ENCODE measurements at places on chromosomes 4 and X.

GRCh38 chr4:168695288-168695687 is 198.4 kb downstream of the PALLD start:
- DNase-seq: no peak

GRCh38 chrX:130556951-130557350 is 155.2 kb downstream of the RBMX2 start:
- no peak for DNase-seq

DNA sequence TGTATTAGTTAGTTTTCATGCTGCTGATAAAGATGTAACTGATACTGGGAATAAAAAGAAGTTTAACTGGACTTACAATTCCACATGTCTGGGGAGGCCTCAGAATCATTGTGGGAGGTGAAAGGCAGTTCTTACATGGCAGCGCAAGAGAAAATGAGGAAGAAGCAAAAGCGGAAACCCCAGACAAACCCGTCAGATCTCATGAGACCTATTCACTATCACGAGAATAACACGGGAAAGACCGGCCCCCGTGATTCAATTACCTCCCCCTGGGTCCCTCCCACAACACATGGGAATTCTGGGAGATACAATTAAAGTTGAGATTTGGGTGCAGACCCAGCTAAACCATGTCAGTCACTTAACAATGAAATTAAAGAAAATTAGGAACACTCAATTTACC is 499.1 kb downstream of the FSTL5 start:
- DNase-seq: no peak

DNA sequence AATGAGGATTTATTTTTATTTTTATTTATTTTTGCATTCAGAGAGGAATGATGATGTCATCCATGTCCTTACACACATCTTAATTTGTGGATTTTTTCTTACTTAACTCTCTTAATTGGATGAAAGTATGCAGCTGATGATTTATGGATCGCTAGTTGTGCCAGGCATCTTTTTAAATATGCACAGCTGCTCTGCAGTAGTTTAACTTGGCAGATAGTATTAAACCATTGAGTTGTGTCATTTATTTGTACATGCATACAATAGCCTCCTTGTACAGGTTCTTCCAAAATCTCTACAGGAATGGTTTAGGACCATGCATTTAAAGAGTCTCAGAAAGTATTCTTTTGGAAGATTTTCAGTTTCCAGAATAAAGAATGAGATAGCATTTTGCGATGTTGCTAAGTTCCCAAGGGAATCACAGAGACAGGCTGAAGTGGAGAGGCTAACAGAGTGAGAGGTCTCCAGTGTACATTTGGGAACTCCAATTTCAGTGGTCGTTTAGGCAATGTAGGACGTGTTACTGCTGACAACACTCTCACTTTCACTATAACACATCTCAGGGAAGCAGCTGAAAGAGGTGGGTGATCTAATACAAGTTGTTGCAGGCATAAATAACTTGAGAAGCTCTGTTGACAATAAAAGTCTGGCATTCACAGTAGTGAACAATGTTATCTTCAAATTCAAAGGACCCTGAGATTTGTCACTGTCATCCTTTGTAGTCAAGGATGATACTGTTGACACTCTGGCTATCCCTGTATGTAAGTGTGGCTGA is 49.9 kb upstream of the SCRG1 start:
- no peak for DNase-seq

- no peak for DNase-seq
Observed at GRCh38 chrX:118383120-118383519, 37.2 kb downstream of the WDR44 start.

GRCh38 chr4:84623661-84624060 is 40.7 kb downstream of the CDS1 start:
- DNase-seq: no peak

- no peak for DNase-seq
Observed at GRCh38 chr4:123846092-123846491, 449.5 kb downstream of the SPRY1 start.

DNA sequence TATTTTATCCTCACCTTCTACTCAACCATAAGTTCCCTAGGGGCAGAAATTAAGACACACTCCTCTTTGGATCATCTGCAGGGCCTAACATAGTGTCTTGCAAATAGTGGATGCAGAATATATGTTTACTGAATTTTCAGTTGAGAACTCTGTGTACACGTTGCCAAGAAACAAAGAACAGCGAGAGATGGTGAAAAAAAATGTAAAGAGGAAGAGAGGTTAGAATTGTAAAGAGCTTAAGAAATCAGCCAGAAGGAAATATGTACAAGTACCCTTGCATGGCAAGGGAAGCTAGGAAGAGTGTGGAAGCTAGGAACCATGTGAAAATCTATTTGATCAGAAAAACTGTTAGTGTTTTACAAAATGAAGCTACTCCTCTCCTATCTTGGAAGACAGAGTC is 431.0 kb downstream of the SMARCA1 start:
- no peak for DNase-seq

GRCh38 chrX:70605352-70605751 is 160.7 kb downstream of the DLG3 start:
- no peak for DNase-seq

DNA sequence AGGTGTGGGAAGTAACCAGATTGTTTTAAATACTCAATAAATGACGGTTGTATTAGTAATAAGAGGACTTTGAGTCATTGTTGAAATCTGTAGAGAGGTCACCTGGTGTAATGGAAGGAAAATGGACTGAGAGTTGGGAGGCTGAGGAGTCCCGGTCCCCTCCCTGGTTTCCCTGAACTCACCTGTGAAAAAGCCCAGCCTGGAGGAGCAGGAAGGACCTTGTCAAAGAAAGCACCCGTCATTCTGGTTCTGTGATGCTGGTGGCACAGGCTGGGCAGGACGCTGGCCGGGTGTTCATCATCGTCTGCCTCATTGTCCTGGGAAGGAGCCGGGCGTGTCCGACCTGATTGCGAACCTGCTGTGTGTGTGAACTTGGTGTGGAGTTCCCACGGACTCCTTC is 70.8 kb downstream of the SORCS2 start:
- no peak for DNase-seq

GRCh38 chr4:15906020-15906443 is 32.5 kb downstream of the FGFBP1 start:
- no peak for DNase-seq

- no peak for DNase-seq
Observed at GRCh38 chr4:70629469-70630090, 1.0 kb downstream of the ENAM start.

DNA sequence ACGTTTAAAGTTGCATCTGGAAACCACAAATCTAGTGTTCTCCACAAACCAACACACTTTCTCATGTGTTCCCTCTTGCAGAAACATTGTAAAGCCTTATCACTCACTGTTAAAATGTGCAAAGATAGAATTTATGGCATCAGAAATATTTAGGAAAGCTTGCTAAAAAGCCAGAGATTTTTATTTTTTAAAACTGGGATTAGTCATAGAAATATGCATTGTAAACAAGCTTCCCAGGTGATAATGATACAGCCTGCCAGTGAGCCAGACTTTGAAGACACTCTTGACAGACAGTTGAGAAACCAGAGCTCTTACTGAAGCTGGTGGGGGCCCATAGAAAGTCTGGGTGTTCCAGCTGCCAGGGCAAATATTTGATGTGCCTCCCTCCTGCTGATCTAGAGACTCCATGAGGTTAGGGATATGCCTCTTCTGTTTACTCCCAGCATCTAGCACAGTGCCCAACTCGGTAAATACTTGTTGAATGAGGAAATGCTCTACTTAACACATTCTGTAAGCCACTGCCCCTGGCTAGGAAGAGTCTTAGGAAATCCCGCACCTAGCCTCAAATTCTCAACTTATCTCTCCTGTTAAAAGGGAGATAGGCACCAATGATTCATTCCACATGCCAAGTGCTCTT is 179.0 kb upstream of the RASGEF1B start:
- DNase-seq: peak; percentile 87

DNA sequence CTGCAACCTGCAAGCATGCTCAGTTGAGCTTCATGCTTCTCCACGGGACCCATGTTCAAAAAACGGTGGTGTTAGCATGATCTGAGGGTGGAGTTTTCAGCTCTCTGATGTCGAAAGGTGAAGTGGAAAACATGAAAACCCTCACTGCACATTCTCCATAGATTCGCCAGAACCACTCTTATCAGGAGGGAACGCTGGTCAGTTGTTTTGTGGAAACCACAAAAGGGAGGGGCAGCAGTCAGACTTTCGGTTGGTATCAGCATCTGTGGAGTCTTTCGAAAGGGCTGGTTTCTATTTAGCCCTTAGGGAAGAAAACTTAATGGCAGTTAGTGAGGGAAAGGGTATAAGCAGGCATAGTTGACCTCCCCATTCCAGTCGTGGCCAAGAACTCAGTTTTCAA is 12.6 kb downstream of the PPA2 start:
- no peak for DNase-seq

DNA sequence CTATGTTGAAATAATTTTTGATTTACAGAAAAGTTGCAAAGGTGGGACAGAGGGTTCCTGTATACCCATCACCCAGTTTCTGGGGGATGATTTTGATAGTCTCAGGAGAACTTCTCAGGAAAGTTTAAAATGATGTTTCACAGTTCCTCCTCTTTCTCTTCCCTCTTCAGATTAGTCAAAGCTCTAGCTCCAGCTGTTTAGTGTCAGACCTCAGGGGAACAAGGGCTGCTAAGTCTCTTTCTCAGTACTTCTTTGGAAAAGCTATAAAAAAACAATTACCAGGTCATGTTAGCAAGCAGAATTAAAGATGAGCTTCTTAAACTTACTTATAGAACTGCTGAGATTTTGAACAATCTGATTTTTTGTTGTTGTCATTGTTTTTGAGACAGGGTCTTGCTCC is 12.2 kb downstream of the IL13RA1 start:
- no peak for DNase-seq

DNA sequence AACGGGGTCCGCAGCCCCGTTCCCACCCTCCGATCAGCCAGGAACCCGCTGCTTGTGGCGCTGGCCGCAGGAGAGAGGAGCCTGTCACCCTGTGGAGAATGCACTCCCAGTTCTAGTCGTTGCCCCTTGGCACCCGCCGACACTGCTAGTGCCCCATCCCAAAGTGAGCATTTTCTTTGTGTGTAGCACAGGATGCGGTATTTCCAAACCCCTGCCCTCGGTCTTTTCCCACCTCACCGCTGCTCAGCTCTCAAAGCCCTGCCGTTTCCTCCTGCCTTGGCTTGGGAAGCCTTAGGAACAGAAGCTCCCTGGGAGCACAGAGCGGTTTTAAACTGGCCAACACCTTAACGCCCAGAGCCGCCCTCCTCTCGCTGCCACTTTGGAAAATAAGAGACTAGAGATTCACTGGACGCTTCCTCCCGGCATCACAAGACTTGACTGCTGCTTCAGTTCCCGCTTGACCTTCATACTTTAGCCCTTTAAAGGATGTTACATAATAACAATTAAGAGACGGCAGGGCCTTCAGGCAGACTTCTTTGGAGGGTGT is 772 bp downstream of the CYP4V2 start:
- no peak for DNase-seq

- DNase-seq: no peak
Observed at GRCh38 chr4:123529278-123529568, 132.6 kb downstream of the SPRY1 start.

GRCh38 chr4:48667148-48667547 is 112.9 kb downstream of the FRYL start:
- DNase-seq: no peak
